Activated CD4-positive, alpha-beta T cell treated with anti-CD3 and anti-CD28 coated beads, Interleukin-2, Interleukin-6, amounts not matched to agents 100 ng/mL and 50 ng/mL, durations not matched to agents 16 hours and 8 hours (primary cell): ENCODE measurements at places on chromosomes 3 and 15.
A peak's percentile ranks its signal among the peaks of the same experiment; 100 is the strongest.

- peak; percentile 83 for DNase-seq
Measured at GRCh38 chr15:64883100-64883581, 28.6 kb upstream of the ANKDD1A start.

DNA sequence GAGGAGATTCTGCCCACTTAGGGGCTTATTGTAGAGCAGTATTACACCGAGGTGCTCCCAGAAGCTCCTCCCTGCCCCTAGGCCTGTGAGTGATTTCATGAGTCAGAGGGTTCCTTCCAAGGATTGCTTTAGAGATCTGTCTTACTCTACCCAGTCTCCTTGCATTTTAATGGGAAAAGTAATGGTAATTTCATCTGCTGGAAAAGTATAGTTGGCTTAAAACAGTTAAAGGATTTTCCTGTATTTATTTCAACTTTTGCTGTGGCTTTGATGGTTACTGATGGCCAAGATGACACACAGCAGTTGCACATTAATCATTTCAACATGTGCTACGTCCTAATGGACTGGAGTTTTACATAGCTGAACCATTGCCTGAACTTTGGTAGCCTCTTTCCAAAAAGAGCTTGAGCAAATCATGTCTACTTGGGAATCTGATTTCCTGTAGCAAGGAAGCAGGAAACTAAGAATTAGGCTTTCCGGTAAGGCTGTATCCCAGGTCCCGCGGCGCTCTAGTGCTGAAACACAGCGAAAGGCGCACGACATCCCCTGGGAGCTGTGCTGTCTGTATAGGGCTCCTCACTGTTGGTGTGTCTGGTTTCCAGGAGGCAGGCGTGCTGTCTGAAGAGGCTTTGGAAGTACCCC is 9.2 kb upstream of the PGPEP1L start:
- DNase-seq: no peak

DNA sequence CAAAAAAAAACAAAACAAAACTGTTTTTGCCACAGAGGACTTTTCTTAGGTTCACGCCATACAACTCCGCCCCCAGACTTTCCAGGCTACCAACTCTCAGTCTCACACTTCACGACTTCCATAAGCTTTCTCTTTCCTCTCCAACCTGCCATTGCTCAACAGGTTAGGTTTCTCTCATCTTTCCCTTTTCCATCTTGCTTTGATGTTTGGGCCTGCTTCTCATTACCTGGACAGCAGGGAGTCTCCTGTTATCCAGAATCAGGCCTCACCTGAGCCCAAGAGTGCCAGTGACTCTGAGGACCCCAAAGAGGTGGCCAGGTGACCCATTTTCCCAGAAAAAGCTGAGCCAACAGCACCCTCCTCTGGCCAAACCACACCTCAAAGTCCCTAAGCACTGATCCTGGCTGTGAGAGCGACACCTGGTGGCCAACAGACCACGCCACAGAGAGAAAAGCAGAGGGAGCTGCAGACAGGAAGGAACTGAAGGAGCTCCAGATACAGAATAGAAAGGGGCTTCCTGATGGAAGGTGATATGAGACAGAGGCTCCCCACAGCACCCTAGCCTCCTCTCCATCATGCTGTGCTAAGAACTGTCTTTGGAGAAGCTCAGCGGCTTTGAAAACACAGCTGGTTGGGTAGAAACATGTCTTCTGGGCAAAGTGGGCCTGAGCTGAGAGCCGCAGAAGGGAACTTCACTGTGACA is 4.0 kb downstream of the CCDC51 start:
- DNase-seq: peak; percentile 89

- DNase-seq: no peak
Measured at GRCh38 chr3:52722491-52722890, 16.6 kb downstream of the SPCS1 start.

DNA sequence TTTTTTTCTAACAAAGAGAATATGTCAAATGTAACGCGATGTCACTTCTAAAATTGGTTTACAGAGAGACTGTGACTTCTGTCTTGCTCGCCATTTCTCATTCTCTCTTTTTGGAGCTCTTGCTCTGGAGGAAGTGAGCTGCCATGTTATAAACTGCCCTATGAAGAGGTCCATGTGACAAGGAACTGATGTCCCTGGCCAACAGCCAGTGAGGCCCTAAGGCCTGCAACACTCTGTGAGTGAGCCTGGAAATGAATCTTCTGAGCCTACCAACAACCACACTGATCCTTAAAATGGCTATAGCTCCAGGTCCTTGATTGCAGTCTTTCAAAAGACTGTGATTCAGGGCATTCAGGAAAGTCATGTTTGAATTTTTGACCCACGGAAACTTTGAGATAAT is 49.9 kb downstream of the NMD3 start:
- DNase-seq: no peak

- DNase-seq: peak; percentile 20
Measured at GRCh38 chr15:76310475-76311099, 682 bp downstream of the ETFA start.

GRCh38 chr3:117998071-117998470 is 1036.6 kb downstream of the IGSF11 start:
- no peak for DNase-seq

- DNase-seq: no peak
Measured at GRCh38 chr3:52537726-52538421, 1.5 kb downstream of the UQCC5 start.

- DNase-seq: peak; percentile 48
Measured at GRCh38 chr3:27659279-27660021, 62.7 kb downstream of the EOMES start.

- DNase-seq: no peak
Measured at GRCh38 chr3:9688961-9689360, 14.7 kb upstream of the CPNE9 start.

- no peak for DNase-seq
Measured at GRCh38 chr3:40615110-40615915, 90.6 kb downstream of the ZNF621 start.

DNA sequence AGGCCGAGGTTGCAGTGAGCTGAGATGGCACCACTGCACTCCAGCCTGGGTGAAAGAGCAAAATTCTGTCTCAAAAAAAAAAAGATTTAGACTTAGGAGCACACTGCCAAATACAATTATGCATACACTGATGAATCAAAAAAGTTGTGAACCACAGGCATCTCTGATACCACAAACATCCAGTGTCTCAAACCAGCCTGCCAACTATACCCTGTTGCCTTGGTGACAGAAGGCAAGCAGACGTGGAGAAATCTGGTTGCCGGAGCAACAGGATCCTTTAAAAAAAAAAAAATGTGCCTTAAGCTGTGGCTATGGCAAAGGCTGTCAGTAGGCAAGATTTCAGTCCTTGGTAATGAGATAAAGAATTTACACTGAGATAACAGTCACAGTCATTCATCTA is 202.3 kb downstream of the NEK10 start:
- no peak for DNase-seq

DNA sequence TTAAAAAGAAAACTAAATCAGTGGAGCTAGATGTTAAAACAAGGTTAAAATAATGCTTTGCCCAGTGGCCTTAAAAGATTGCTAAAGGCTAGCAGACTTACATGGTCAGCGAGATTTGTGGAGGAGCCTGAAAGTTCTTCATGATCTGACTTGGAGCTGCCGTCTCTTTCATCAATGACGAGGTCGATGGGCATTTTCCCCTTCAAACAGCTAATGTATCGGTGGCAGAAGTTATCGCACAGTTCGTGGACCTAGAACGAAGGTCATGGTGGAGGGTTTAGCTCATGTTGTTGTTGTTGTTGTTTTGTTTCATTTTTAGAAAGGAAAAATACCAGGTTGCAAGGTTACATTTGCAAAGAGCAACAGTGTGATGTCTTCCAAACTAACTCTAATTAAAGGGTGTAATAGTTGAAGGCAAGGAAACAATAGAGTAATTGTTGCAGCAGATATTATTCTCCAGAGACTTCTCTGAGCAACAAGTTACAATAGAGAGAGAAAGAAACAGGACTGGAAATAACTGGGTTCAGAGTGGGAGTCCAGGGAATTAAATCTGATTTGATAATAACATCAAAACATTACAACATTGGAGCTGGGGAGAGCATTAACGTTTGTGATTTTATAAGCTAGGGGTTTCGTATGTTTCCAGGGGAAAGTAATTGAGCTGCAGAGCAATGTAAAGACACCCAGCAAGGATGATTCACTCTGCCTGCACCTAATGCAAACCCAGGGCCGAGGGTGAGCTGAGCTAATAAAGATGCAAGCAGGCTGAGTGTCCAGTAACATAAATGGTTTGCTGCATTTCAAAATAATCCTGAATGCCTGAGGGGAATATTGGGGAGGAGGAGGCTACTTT is 6.6 kb downstream of the MEIS2 start:
- no peak for DNase-seq

GRCh38 chr3:17623464-17623863 is 119.0 kb downstream of the TBC1D5 start:
- DNase-seq: no peak

GRCh38 chr15:89553632-89554031 is 21.6 kb upstream of the TICRR start:
- DNase-seq: no peak

DNA sequence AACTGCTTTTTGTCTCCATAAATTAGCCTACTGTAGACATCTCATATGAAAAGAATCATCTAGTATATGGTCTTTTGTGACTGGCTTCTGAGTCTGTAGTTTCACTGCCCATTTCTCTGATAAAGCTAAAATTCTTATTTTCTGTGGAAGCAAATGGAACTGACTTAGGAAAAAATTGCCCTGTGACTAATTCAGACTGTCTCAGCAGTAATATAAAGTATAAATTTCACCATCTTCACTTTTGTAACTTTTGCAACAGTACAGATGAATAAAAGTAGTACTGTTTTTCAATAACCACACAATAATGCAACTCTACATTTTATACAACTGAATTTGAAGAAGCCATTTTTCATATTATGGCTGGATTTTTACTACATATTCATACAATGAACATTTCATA is 104.1 kb downstream of the TBC1D5 start:
- no peak for DNase-seq

DNA sequence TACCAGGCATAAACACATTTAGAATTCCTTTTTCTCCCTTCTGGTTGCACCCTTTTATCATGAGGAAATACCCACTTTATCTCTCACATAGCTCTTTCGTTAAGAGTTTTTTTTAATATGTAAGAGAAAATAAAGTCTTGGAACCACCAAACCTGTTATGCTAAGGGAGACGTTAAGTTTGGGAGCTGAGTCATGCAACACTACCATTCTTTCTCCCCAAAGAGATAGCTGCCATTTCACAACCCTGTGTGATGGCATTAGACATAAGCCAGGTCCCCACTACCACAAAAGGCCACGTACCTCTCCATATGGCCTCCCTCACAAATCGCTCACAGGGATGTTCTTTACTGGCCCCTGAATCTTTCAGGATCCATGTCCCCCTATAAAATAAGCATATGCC is 7.6 kb upstream of the NIPA1 start:
- DNase-seq: no peak

DNA sequence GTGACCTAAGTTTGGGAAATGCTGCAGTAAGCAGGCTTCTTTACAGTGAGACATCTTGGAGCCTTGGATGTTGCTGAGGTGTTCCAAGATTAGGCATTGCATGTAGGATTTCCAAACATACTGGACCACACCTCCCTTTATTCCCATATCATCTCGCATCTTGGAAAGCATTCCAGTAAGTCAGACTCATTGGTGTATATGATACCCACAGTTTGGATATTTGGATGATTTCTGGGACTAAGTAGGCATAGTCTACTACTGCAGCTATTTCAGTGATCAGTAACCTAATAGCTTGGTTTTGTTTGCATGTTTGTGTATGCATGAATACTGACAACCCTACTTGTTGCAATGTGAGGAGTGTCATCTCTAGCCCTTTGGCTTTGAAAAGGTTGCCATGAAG is 97.3 kb downstream of the SEMA6D start:
- no peak for DNase-seq

GRCh38 chr3:41863024-41863423 is 98.9 kb downstream of the ULK4 start:
- no peak for DNase-seq

DNA sequence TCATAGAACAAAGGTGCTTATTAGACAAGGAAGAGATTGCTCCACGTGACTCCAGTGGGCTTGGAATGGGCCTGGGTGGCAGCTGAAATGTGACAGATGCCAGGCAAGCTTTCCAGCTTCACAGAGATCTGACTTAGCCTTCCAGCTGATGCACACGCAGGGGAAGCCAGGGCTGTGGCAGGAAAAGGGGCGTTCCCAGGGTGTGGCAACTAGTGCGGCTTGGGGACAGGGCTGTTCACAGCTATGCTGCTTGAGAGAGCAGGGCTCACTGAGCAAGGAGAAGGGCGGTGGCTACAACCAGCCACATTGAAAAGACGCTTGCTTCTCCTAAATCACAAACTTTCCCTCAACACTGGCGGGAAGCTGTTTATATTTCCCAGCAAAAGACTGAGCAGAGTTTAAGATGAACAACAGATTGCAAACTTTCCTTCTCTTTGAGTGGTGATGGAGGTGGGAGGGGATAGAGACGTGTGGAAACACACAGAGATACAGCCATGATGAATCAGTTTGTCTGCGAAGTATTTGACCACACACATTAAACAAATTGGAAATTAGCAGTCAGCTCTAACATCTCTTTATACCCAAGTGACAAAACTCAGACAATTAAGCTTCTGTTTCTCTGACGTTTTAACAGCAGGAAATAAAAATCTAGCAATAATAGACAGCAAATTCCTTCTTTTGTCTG is 127.5 kb downstream of the BDH1 start:
- peak; percentile 56 for DNase-seq

GRCh38 chr15:52234596-52235541 is 43.7 kb upstream of the GNB5 start:
- DNase-seq: no peak

DNA sequence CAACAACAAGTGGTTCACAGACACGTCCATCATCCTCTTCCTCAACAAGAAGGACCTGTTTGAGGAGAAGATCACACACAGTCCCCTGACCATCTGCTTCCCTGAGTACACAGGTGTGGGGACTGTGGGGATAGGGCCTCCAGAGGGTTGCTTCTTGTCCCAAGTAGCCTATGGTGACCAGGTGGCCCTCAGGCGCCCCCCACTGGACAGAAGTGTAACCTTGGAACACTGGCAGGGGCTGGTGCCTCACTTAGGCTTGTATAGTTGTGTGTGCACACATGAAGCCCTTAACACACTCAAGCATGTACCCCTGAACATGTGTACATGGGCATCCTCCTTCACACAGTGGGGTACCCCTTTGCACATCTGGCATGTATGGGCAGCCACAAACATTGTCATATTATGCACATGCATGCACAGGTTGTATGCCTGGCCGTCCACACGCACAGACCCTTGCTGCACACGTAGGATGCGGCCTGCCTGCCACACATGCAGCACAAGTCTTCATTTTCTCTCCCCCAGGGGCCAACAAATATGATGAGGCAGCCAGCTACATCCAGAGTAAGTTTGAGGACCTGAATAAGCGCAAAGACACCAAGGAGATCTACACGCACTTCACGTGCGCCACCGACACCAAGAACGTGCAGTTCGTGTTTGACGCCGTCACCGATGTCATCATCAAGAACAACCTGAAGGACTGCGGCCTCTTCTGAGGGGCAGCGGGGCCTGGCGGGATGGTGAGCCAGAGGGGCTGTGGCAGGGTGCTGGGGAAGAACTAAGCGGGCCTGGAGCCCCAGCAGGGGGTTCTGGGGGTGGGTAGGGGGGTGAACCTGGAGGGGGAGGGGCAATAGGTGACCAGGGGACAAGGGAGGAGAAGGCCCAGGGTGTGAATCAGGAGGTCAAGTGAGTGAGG is 11.7 kb upstream of the SEMA3B start:
- DNase-seq: peak; percentile 55
